Fibroblast of mammary gland (primary cell): ENCODE measurements at places on chromosomes 11 and 22.

DNA sequence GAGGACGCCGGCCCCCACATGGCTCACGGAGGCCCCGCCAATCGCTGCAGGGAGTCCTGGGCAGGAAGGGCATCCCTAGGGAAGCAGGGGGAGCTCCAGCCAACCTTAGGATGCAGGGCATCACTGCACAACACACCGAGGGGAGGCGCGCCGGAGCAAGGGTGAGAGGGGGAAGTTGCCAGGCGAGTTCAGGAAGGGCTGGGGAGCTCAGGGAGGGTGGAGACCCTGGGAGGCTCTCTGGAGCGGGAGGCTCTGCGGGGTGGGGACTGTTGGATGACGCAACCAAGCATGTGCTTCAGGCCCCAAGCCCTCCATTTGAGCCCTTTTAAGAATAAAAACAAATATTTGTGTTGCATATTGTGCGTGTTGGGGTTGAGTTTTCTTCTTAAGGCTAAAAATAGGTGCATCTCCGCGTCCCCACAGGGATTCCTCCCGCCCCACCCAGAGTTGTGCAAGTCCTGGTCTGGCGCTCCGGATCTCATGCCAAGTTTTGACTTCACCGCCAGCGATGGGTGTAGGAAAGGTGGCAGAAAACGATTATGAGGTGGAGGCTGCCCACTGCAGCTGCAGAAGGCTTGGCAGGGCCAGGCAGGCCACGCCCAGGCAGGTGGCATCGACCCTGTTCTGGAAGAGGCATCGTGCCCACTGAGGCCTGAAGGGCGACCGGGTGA is 65.2 kb downstream of the WNT7B start:
- peak; percentile 45 for DNase-seq

- DNase-seq = no peak
These were observed 17.7 kb downstream of the IGF2 start for GRCh38 chr11:2121227-2122130.

GRCh38 chr11:128848815-128849455 is 18.2 kb downstream of the KCNJ1 start:
- DNase-seq = peak; percentile 26

- no peak for DNase-seq
These were observed 4.9 kb downstream of the NDUFC2 start for GRCh38 chr11:78074756-78075155.

DNA sequence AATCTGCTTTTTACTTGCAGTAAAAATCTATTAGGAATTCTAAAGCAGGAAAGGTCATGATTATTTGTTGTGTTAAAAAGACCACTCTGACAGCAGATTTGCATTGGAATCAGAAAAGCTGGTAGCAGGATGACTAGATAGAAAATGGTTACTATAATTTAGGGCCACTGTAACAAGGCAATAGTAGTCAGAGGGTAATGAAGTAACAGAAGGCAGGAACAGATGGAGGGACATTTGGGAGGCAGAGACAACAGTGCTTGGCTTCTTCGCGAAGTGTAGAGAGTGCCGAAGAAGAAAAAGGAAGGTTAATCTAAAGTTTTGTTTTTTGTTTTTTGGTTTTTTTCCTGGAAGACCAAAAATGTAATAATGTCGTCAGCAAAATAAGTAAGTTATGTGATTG is 129.8 kb upstream of the SLC5A12 start:
- DNase-seq = no peak

DNA sequence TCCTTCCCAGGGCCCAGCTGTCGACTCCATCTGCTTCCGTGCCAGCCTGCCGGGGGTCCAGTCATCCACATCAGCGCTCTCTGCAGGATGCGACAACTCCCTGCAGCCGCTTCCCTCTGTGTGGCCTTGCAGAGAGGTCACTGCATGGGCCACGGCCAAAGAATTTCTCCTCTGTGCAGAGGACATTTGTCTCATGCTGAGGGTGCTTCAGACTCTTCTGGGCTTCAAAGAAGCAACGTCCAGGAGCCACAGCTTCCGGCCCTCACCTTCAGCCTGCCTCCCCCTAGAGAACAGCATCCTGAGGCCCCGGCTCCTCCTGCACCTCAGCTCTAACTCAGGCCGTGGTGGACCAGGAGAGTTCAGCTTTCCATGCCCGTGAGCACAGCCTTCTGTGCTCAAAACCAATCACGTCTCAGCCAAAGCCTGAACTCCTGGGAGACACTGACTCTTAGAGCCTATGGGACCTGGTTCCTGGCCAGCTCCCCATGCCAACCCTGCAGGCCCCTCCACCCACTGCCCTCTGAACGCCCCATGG is 258.9 kb downstream of the BRD1 start:
- no peak for DNase-seq

DNA sequence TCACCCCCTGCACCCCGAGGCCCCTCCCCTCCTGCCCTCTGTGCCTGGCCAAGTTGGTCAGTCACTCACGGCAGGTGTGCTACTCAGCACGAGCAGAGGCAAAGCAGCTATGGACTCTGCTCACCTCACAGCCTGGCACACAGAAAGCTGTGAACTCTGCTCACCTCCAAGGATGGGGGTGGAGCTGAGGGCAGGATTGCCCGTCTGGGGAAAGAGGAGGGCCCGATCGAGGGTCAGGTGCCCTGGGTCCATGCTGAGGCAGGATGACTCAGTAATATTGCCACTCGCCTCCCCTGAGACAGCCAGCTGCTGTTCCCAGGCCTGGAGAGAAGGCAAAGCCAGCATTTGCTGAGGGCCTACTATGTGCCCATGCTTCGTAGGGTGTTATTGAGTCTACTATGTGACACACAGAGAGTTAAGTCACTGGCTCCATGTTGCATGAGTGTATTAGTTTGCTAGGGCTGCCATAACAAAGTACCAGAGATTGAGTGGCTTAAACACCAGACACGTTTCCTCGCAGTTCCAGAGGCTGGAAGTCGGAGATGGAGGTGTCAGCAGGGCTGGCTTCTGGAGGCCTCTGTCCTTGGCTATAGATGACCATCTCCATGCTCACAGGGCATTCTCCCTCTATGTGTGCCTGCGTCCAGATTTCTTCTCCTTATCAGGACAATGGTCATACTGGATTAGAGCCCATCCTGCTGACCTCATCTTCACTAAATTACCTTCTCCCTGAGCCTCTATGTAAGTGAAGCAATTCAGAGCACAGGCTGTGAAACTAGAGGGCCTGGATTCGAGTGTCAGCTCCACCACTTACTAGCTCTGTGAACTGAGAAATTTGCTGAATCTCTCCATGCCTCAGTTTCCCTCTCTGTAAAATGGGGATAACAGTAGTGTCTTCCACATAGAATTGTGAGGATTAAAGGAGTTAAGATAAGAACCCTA is 13.2 kb upstream of the TSKU start:
- DNase-seq = peak; percentile 47

GRCh38 chr11:79049741-79050179 is 391.1 kb downstream of the TENM4 start:
- no peak for DNase-seq

DNA sequence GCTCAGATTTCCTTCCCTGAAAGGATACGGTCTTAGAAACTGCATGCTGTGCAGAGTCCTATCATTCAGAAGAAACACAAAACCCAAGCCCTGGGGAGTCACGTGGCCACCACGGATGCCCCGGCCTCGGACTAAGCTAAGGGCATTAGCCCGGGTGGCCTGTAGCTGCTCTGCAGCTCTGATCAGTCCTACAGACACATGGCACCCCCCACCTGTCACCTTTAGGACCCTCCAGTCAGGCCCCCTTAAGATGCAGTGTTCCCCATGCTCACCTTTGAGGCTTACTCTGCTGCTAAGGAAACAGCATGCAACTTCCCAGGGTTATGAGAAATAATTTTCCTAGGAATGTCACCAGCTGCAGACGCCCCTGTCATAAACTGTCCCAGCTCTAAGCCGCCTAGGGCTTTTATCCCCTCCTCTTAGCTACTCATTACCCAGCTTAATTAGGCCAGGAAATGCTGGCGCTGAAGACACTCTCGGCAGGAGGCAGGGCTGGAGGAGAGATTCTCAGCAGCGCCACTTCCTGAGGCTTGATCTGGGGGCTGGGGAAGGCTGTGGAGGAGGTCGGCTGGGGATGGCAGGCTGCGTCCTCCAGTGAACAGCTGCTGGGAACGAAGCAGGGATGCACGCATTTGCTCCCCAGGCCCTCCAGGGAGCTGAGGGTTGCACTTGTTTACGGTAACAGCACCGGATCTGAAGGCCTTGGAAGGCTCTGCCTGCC is 47.2 kb upstream of the ADA2 start:
- no peak for DNase-seq

DNA sequence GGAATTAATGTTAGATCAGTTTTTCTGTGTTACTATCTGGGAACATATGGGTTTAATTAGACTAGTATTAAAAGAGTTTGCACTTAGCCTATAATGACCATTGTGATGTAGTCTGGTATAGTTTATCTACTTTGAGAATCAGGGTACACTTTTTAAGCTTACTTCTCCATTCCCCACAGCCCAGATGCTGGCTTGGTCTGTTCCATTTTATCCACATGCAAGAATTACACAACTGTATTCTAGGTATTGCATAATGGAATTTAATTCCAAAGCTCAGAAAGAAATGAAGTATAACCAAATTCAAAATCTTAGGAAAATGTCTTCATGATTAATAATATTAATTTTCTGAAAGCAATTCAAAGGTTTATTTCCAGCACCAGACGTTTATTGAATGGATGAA is 122.2 kb upstream of the PDGFD start:
- no peak for DNase-seq

- DNase-seq = peak; percentile 83
These were observed 60.9 kb downstream of the PDHX start for GRCh38 chr11:34977089-34977912.

DNA sequence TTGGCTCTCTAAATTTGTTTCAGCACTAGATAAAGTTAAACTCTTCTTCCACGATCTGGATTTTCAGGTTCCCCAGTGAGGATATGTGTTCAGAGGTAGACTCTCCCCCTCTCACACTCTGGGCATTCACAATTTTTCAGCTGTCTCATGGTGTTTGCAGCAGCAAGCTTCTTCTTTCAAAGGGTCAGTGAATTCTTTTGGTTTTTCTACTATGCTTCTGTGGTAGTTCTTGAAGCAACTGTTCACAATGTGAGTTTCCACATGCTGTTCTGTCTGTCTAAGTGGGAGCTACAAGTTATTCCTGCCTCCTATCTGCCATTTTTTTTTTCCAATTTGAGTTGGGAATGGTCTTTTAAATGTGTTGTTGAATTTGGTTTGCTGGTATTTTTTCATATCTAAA is 25.4 kb downstream of the CNTF start:
- no peak for DNase-seq

- DNase-seq = no peak
These were observed 2.8 kb upstream of the SYTL2 start for GRCh38 chr11:85813721-85814120.

DNA sequence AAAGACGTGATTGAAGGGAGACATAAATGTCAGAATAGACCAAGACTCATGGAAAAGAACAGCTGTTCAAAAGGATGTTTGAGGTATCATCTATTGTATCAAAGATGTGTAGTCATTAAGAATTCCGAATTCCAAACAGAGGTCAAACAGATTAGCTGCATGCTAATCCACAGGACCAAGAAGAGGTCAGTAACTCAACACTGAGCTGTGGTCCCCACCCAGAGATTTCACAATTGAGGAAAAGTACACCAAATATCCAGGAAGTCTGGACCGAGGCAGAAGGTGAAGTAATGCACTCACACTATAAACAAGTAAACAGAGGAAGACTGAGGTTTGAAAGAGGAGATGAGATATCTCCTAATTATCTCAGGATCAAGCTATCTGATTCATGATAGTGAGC is 29.6 kb upstream of the OR5P2 start:
- DNase-seq = no peak

GRCh38 chr11:70399681-70400112 is 1.4 kb downstream of the CTTN start:
- DNase-seq = peak; percentile 96

GRCh38 chr11:80417681-80418080 is 976.9 kb upstream of the TENM4 start:
- peak; percentile 7 for DNase-seq

DNA sequence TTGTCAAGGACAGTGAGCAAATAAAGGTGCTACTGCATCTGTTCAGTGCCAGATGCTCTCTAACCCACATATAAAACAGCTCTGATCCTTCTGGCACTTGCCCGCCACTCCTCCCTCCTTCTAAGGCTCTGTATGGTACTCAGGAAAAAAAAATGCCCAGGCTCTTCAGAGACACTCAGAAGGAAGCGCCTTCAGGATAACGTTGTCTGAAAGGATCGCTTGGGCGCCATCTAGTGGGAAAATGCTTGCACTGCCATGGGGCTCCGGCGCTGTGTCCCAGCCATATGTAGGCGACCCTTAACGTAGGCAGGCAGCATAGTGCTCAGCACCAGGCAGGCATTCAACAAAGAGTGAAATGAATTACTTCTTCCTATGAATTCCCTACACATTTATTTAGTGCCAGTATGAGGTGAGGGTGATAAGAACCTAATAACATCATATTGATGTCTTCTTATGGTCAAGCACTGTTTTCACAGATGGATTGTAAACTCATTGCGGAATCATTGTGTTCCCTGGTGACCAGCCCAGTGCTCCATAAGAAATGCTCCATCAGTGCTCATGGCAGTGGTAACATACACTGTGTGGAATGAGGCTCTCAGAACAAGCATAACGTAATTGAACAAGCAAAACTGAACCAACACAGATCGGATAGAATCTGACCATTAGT is 39.6 kb downstream of the PAMR1 start:
- peak; percentile 78 for DNase-seq

- peak; percentile 22 for DNase-seq
These were observed 1.8 kb downstream of the ARHGAP1 start for GRCh38 chr11:46698597-46698996.

DNA sequence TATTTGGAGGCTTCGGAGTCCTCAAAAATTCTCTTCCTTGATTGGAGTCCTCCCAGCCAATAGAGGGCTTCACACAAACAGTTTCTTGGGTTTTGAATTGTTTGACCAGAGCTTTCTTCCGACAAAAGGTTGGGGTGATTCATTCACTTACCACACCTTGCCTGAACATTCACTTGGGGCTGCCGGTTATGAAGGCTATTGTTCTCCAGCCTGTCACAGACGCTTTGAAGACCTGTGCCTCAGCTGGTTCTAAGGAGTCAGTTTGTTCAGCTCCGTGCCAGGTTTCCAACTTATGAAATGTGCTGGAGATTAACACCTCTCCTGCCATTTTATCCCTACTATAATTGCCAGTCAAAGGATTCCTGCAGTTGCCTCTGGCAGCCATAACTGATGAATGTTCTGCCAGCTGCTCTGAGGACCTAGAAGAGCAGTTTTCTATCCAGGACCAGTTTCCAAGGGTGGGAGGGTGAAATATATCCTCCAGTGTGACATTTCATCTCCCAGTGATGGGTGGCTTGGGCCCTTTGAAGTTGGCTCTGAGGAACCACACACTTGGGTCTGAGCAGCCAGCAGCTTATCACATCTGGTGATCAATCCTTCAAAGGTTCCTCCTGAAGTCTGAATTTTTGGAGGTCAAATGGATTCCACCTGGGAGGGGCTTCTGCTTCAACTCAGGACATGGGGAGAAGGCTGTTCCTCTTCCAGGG is 31.4 kb downstream of the LIMK2 start:
- DNase-seq = no peak

- DNase-seq = no peak
These were observed 45.6 kb upstream of the HIPK3 start for GRCh38 chr11:33211580-33211979.

- DNase-seq = no peak
These were observed 70.9 kb downstream of the PHF21B start for GRCh38 chr22:44938886-44939285.

GRCh38 chr22:37163575-37164504 is 14.1 kb upstream of the IL2RB start:
- no peak for DNase-seq

GRCh38 chr11:57515332-57516060 is at the start of gene SLC43A1:
Gene SLC43A1 (minus strand): TSS chr11:57515702. CDS start chr11:57514111, 1,591 bp downstream.
- peak; percentile 59 for DNase-seq
